Panc1 (cell line): ENCODE measurements at places on chromosomes 16 and 17.

- DNase-seq: no peak
These were observed 9.1 kb downstream of the WSCD1 start for GRCh38 chr17:6079155-6079888.

DNA sequence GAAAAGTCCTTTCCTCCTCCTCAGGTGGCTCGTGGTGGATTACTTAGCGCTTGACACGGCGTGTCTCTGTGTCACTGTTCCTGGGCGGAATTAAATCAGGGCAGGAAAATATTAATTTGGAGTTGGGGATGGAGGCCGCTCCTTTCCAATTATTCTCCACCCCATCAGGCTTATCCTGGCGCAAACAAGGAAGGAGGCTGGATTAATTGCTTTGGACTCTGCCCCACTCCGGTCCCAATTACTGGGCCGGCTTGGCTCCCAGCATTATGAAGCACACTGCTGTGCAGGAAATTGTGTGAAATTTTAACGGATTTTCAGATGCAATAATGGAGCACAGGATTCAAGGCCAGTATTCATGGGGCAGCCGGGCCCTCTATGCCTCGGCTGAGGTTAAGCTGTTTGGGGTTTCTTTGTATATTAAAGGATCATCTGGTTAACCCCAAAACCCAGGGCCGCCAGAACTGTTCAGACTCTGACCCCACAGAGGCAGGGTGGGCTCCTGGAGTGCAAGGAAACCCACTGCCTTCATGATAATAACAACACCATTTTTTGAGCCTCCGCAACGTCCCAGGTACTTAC lies 87.8 kb downstream of the MRM1 start:
- DNase-seq: no peak

DNA sequence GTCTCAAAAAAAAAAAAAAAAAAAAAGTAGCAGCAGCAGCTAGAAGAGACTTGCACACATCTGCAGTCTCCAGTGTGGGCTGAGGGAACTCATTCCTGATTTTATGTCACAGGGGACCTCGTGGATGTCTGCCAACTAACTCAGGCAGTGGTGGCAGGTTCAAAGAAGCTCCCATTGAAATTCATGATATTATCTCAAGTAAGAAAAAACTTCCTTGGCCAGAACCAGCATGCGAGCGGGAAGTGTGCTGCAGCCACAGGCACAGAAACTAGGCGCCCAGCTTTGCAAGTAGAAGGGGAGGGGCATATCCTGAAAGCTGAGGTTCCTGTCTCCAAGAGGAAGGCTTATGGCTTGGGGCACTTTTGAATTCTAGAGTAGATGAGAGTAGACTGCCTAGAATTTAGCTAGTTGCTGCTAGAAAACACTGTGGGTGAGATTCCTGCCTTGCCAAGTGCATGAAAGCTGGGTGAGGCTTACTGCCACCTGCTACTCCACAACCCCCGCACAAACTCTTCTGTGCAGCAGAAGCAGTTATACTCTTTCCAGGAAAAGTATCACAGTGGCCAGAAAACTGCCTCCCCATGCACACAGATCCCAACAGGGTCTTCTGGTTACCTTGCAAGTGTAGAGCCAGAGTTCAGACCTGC lies 603.8 kb upstream of the CA10 start:
- DNase-seq: no peak

GRCh38 chr17:16923904-16924695 lies 47.8 kb downstream of the TNFRSF13B start:
- DNase-seq: no peak

- DNase-seq: no peak
These were observed 161.5 kb upstream of the ZNF267 start for GRCh38 chr16:31712064-31712540.

DNA sequence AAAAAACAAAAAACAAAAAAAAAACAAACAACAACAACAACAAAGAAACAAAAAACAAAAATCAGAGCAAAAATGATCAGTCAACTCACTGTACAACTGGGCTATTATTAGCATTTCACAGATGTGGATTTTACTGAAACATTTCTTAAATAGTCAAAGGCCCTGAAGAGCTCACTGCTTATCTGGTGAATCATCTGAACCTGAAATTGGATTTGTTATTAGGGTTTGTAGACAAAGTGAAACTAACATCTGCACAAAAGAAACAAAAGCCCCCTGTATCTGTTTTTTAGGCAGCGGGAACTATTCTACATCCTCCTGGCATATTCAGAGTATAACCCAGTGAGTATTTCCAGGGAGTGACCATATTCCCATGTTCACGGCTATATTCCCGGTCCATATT lies 32.6 kb upstream of the KSR1 start:
- no peak for DNase-seq

DNA sequence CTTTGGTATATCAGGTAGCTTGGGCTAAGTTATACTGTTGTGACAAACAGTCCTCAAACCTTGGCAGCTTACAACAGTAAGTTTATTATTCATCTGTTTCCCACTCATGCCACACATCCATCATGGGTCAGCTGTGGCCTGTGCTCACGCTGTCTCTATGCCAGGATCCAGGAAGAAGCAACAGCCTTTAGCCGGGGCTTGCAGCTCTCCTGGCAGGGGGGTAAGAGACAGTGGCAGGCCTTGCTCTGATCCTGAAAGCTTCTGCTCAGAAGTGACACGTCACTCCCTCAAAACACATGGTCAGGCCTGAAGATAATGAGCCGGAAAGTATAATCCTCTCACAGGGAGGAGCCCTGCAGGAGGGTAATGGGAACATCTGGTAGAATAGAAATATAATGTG lies 377.6 kb downstream of the CPPED1 start:
- DNase-seq: no peak

DNA sequence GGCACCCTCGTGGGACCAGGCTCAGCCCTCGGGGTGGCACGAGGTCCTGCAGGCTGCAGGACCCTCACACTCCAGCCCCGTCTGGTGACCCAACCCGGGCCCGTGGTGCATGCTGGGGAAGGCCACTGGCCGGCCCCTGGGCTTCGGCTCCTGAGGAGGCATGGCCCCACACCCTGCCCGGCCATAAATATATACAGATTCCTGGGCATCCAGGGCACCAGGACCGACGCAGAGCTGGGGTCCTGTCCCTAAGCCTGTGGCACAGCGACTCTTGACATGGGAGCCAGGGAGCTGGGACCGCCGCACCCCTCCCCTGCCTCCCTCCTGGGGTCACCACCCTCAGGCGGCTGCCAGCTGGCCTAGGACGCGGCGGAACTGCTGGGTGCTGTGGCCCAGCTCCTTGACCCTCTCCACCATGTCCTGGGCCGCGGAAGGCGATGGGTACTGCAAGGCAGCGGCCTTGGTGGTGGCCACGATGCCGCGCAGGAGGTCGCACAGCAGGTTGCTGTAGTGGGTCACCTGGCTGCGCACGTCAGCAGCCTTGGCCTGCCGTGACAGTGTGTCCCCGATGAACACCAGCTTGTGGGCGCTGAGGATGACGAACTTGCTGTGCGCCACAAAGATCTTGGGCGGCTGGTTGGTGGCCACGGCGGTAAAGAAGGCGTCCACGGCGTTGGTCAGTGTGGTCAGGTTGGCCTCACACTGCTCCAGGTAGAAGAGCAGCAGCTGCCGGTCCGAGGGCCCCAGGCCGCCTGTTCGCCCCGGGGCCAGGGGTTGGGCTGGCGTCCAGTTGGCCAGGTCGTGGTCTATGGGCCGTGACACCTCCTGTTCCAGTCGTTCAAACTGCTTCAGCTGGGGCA lies 10.6 kb downstream of the CTRB1 start:
- DNase-seq: no peak

GRCh38 chr16:12896562-12896961 lies 4.8 kb upstream of the SHISA9 start:
- peak; percentile 12 for DNase-seq

GRCh38 chr16:24138575-24138974 lies 117.6 kb upstream of the CACNG3 start:
- no peak for DNase-seq

DNA sequence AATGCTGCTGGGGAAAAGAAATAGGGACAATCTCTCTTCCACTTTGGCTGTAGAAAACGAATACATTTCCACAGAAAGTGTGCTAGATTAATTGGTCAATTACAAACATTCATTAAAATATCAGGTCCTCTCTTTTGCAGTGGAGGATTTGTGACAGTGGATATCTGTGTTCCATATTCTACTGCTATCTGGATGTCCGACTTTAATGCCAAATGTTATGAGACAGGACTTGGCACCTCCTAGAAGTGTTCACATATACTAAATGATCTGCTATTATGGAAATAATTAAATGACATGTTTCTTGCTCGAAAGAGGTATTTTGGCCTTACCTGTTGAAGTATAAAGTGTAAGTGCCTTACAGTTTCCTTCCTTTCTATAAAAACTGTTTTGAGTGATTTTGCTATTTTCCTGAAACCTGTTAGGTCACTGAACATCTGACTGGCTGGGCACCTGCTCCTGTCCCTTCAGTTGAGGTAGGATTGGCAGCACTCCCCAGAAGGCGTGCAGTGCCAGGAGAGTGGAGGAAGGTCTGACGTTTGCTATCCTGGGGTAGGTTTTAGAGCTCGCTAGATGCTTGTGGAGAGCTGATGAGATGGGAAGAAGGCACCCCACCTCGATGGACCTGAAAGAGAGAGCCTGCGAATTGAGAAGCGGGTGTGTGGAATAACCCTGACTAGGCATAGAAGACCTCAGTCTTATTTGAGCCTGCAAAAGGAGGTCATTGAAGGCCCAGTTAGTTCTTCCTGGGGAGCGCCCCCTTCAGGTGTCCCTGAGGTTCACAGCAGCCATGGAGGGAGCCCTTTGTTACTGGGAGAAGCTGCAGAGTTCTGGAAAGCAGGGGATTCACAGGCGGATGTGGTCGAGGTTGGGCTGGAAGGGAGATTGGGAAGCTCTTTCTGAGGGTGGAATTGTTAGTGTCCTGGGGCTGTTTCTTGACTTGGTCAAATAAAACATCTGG lies 159.4 kb upstream of the ZNF267 start:
- DNase-seq: no peak

- no peak for DNase-seq
These were observed 122.3 kb downstream of the GOSR1 start for GRCh38 chr17:30599428-30600059.

DNA sequence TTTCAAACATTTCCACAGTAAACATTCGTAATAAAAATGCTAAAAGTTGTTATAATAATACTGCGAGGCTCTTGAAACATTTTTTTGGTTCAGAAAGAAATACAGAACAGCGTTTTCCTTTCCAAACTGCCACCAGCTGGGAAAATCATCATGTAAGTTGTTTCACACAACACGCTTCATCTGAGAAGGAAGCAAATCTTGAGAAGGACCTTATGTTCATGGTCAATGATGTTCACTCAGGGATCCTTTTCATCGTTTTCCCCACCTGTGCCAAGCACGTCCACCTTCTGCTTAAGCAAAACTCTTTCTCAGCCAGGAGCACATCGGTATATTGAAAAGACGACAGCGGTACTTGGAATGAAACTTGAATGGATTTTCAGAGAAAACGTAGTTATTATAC lies 274.5 kb upstream of the ELAC2 start:
- no peak for DNase-seq

GRCh38 chr16:6016530-6017184 lies 919.1 kb upstream of the EEF2KMT start:
- no peak for DNase-seq

DNA sequence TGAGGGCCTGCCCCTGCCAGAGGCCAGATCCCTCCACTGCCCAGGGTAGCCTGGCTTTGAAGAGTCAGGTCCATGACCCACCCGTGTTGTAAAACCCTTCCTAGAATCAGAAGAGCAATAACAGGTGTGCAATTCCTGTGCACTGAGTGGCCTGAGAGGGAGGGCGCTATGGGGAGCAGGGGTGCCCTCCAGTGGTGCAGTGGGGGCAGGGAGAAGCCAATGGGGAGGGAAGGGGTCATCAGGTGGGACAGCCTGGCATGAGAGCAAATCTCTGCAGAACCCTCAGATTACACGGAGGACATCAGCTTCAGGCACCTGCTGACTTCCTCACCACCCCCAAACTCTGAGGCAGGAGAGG lies 72.9 kb upstream of the ZNF469 start:
- no peak for DNase-seq

DNA sequence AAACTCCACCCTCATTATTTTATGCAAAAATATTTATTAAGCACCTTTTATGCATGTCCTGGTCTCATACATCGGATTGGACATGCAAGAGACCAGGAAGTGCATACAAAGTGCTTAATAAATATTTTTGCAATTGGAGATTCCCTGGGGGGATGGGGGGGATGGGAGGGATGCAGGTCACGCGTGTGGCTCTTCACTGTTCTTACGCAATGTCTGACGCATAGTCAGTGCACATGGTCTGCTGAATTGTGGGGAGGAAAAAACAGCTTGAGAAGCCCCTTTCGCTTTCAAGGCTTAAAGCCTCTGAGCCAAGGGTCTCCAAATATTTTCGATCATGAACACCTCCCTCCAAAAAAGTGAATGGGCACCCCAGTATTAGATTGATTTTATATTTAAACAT lies 96.7 kb upstream of the XYLT1 start:
- no peak for DNase-seq

GRCh38 chr17:45091778-45092425 lies 30.8 kb downstream of the NMT1 start:
- DNase-seq: no peak

GRCh38 chr17:27155866-27156265 lies 138.0 kb upstream of the WSB1 start:
- no peak for DNase-seq

DNA sequence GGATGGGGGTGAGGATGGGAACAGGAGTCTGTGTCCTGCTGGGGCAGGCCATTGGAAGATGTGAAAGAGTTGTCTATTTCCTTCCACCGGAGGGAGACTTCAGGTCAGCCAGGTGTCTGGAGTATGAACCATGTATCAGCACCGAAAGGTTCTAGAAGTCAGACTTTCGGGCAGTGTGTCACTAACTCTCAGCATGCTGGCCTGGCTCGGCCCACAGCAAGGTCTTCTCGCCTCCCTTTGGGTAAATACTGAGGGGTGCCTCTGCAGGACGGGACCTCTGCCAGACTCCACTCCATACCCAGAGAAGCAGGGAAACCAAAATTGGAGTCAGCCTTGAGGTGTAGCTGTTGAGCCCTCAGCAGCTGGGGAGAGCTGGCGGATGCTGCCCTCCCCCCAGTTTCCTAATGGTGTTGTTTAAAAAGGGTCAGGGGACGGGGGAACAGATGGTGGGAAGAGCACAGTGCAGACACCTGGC lies 507 bp downstream of the CIITA start:
- no peak for DNase-seq

GRCh38 chr16:3781421-3781820 lies 64.1 kb upstream of the TRAP1 start:
- no peak for DNase-seq

DNA sequence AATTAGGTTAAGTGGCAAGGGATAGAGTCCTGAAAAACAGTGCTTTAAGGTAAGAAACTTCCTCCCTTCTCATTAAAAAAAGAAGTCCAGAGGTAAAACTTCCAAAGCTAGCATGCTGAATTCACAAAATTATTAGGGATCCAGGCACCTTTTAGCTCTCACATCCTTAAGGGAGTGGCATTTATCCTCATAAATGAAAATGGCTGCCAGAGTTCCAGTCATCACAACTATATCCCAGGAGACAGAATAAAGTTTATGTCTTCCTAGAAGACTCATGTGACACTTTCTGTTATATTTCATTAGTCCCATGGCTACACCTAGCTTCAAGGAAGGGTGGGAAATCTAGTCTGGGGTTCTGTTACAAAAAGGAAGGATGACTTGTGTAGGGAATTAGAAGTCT lies 23.3 kb upstream of the ADORA2B start:
- DNase-seq: no peak

GRCh38 chr17:28499364-28499664 lies 6.8 kb upstream of the FOXN1 start:
- DNase-seq: no peak
